ENCODE measurements at places on chromosomes 11 and 22. TPM values are rescaled to one million over a fixed set of nuclear protein-coding genes. Genes with fewer than 3 reads are reported as not detected.

The ALDH3B1 gene
- 0.40 TPM for total RNA-seq

The AIFM3 gene
- total RNA-seq = not detected

The RPS6KA4 gene
- total RNA-seq = 38.4 TPM

The LRRC74B gene
- not detected for total RNA-seq

The PLEKHB1 gene
- 6.0 TPM for total RNA-seq

DNA sequence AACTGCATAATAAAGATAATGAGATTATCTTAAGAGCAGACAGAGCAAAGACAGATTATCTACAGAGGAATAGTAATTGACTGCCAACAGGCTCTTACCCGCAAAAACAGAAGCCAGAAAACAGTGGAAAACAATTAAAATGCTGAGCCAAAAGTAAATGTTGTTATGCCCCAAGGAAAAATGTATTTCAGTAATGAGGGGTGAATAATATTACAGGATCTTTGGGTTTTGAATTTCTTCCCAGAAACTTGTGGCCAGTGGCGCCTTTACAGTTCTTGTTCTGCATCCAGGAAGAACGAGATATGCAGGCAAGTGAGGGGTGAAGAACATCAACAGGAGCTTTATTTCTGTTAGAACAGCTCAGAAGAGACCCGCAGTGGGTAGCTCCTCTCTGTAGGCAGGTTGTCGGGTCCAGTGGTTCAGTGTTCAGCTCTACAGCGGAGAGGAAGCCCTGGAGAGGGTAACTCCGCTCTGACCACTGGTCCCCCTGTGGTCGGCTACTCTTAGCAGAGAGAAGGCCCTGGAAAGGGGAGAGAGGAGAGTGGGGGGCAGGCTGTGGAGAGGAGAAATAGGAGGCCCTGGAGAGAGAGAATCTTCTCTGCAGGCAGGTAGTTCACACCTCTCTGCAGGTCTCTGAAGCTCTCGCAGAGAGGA lies 51.8 kb upstream of the SC5D start:
- no peak overlapping the region for H3K27ac ChIP-seq
- no peaks in the 10 kb centered on the region for H3K27me3 ChIP-seq
- no peaks in the 10 kb centered on the region for H3K36me3 ChIP-seq
- H3K4me3 ChIP-seq = no peak overlapping the region
- peaks cover 5% of the 10 kb centered on the region for H3K4me1 ChIP-seq

GRCh38 chr11:130323452-130324450 lies 9.0 kb upstream of the ZBTB44 start:
- no peaks in the 10 kb centered on the region for H3K27me3 ChIP-seq
- no peak overlapping the region for H3K27ac ChIP-seq
- no peaks in the 10 kb centered on the region for H3K4me1 ChIP-seq
- no peaks in the 10 kb centered on the region for H3K36me3 ChIP-seq
- H3K4me3 ChIP-seq = no peak overlapping the region
- no peak for DNase-seq

GRCh38 chr11:104694259-104695064 lies 203.8 kb downstream of the CASP12 start:
- H3K4me1 ChIP-seq = no peaks in the 10 kb centered on the region
- no peak overlapping the region for H3K4me3 ChIP-seq
- no peak for DNase-seq
- H3K27ac ChIP-seq = no peak overlapping the region
- H3K36me3 ChIP-seq = no peaks in the 10 kb centered on the region
- no peaks in the 10 kb centered on the region for H3K27me3 ChIP-seq
